ENCODE measurements at places on chromosomes 4 and X. TPM values are rescaled to one million over a fixed set of nuclear protein-coding genes. Genes with fewer than 3 reads are reported as not detected.

The SOWAHB gene
- not detected for total RNA-seq

The GRIPAP1 gene
- total RNA-seq, result 49.4 TPM

The SLC10A4 gene
- total RNA-seq, result not detected

The MTTP gene
- total RNA-seq, result not detected

The SLITRK2 gene
- total RNA-seq, result not detected

The STPG2 gene
- not detected for total RNA-seq

The CXorf65 gene
- total RNA-seq, result not detected

The HPRT1 gene
- total RNA-seq, result 51.0 TPM

The GPR119 gene
- total RNA-seq, result not detected

The SMPX gene
- total RNA-seq, result not detected

The HSPA4L gene
- 12.4 TPM for total RNA-seq

The RAB39B gene
- not detected for total RNA-seq

Measured in endothelial cell of umbilical vein (primary cell).